ENCODE measurements at places on chromosomes 2 and 18.

GRCh38 chr2:17878281-17879136, at the start of gene KCNS3:
Gene KCNS3 (plus strand): TSS chr2:17878667. CDS start chr2:17931009, 52,342 bp downstream.
- DNase-seq: no peak

GRCh38 chr18:46424898-46425297, 232.1 kb downstream of the LOXHD1 start:
- DNase-seq: no peak

GRCh38 chr2:127365211-127365643, 22.5 kb downstream of the MAP3K2 start:
- DNase-seq: no peak

GRCh38 chr18:27964811-27965210, 212.1 kb downstream of the CDH2 start:
- no peak for DNase-seq

DNA sequence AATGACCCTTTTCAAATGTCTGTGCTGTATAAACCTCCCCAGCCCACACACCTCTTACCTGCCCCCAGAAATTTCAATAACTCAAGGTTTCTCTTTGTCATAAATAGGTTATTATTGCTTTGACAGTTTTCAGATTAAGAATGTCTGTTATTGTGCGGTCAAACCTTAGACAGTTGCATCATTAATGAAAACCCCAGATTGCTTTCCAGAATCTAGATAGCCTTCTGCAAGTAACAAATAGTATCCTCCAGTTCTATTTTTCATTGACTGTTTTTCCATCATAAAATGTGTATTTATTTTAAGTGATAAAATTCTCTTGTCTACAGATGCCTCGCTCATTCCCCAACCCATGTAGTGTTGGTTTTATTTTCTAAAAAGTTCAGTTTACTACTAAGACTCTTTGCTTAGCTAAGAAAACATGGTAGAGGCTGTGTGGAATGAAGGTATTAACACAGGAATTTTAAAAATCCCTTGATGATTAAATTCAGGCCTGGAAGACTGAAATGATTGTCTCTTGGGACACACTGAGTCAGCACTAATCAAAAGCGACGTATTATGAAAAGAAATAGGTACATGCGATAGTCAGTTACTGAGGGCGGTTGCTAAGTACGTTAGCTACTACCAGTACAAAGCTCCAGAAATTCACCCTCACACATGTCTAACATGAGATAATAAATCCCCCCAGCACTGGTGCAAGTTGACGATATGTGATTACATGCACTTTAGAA, 38.4 kb upstream of the ITGAV start:
- DNase-seq: no peak

DNA sequence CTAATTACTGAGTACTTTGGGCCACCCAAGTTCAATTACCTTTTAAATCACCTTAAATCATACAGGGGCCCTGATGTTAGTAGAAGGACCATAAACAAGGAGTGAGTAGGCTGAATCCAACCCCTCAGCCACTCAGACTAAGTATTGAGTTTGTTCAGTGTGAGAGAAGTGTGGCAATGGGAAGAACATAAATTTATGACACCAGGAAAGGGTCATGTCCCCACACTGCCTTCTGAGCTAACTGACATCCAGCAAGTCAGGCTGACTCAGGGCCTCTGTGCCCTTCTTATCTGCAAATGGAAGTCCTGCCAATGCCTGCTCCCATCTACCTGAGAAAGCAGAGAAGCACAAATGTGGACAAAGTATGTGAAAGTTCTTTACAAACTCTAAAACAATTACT, 12.9 kb downstream of the PLEKHM3 start:
- no peak for DNase-seq

- no peak for DNase-seq
These were observed 103.8 kb upstream of the COPS8 start for GRCh38 chr2:236981701-236982485.

DNA sequence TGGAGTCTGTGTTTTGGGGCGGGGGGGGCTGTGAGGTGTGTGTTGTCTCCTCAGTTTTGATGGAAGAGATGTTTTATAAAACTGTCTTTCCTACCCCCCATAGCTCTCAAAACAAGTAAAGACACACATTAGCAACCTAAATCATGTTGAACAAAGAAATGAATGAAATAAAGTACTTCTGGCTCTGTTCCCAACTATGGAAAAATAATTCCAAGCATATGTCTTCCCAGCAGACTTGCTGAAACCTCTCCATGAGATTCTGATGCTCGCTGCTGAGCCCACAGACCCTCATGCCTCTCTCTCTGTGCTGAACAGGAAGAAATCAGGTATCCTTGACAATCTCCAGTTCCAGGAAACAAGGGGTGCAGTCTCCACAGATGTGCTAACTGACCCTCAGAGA, 226.7 kb upstream of the KLHL29 start:
- DNase-seq: no peak

GRCh38 chr2:111534910-111535352, 349.1 kb downstream of the ANAPC1 start:
- no peak for DNase-seq

- no peak for DNase-seq
These were observed 1.4 kb downstream of the CEP76 start for GRCh38 chr18:12701161-12701560.

Data from stimulated activated CD8-positive, alpha-beta memory T cell treated with anti-CD3 and anti-CD28 coated beads, Interleukin-2, amount 100 ng/mL, for 1 hour (primary cell).